ENCODE measurements at places on chromosomes 12 and 14.

DNA sequence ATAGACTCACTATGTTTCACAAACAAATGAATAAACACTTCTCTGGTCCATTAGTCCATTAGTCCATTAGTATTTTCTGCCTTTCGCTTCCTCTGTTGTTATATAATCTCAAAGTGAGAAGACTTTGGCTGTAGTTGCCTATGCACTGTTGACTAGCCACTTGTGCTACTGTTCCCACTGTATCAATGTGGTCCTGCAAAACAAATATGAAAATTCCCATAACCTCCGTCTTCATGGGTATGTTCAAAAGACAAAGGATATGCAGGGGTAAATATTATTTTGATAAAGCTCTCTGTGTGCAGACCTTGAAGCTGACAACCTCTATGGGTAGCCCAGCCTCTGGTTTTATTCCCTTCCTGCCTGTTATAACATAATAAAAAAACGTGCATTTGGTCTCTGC lies 77.8 kb downstream of the DIO2 start:
- no peak for DNase-seq

- DNase-seq = no peak
These were observed 510.6 kb downstream of the RERGL start for GRCh38 chr12:17579205-17580026.

DNA sequence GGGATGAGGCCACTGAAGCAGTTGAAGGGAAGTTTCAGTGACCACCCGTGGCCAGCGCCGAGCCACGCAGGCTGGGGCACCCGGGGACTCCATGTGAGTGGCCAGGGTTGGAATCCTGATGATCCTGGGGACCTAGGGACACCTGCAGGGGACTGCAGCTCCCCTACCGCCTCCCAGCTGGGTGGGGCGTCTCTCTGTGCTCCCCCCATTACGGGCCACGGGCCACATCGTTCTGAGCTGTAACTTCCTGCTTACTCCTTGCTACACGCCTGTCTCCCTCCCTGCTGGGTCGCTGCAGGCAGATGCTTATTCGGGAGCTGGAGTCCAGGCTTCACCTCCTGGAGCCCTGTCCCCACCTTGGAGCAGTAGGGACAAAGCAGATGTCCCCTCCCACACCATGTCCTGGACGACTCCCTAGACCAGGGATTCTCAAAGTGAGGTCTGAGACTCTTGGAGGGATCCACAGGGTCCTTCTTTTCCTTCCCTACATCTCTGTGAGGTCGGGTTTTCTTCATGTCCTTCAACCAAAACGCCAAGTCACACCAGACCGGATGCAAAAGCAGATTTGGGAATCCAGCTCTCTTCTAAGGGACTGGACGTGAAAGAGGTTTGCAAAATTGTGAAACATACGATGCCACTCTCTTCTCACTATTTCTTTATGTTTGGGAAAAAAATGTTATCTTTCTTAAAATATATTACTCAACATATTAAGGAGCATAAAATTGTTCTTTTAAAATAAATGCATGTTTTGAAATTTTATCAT lies 85.9 kb upstream of the NCOR2 start:
- no peak for DNase-seq

GRCh38 chr12:97912943-97913342 lies 450.3 kb downstream of the RMST start:
- DNase-seq = no peak

GRCh38 chr14:102772781-102773570 lies 4.3 kb upstream of the TRAF3 start:
- no peak for DNase-seq

GRCh38 chr14:105495990-105496830 lies 5.2 kb downstream of the TEDC1 start:
- DNase-seq = no peak

GRCh38 chr12:19908830-19909229 lies 459.5 kb upstream of the PDE3A start:
- peak; percentile 1 for DNase-seq

DNA sequence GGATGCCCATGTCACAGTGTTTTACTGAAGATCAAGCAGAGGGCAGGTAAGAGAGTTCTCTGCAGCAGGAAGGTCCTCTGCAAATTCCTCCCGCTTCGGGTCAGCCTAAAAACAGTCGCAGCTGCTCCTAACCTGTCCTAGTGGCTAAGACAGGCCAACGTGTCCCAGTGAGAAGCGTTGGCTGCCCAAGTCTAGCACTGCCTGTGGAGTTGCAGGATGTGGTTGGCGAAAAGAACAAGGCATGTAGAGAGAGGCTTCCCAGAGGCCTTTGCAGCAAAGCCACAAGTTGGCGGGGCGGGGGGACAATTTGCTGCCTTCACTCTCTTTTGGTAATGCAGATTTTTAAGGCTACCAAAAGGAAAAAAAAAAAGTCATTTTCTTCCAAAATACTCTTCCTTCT lies 340.1 kb downstream of the BCL11B start:
- no peak for DNase-seq

DNA sequence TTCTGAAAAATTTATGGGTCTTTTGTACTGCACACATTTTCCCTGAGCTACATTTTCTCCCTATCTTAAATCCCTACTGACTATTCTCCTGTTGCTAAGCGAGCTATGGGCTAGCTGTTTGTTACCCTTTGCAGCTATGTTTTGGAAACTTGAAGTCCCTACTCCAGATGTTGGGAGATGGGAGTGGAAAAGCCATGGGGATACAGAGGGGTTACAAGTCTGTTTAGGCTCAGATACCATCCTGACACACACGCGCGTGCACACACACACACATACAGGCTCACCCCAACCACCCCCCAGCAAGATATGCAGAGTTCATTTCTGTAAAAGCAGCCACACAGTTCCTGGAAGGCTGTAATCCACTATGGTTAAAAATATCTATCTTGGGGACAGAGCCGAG lies 15.8 kb downstream of the ATP5MC2 start:
- no peak for DNase-seq

- DNase-seq = no peak
These were observed 1.1 kb downstream of the EMP1 start for GRCh38 chr12:13197526-13198143.

DNA sequence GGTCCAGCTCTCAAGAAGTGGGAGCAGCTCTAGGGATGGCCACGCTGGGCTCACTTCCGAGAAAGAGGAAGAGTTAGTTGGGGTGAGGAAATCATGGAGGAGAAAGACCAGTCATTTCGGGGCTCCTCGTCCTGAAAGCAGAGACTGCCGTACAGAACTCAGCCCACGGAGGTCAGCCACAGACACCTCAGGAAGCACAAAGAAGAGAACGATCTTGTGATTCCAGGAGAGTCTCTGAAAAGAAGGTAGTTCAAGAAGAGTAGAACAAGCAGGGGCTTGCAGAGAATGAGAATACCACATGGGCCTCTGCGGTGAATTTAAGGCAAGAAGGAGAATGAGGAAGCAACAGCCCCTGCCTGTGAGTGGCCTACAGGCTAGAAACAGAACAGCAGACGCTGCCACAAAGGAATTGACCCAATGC lies 311.9 kb downstream of the CACNA1C start:
- peak; percentile 68 for DNase-seq

DNA sequence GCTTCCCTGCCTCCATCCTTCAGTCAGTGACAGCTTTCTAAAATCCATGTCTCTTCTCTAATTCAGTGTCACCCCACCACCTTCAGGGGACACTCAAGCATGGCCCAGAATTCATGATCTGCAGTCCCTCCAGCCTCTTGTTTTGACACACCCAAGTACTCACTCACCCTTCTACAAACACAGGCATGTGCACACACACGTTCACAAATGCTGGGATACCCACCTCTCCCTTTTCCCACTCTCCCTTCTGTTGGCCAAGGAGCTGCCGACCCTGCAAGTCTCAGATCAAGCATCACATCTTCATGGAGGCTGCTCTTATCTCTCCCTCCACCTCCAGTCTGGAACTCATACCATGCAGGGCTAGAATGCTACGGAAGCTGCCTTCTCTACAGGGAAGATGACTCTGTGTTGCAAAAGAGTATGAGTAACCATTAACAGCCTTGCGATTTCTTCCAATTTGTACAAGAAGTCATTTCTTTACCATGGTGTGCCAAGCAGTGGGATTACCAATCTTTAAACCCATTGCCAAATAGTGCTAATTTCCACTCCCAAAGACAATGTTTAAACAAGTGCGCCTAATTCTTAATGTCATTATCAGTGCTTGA lies 196.1 kb downstream of the BCL11B start:
- no peak for DNase-seq

DNA sequence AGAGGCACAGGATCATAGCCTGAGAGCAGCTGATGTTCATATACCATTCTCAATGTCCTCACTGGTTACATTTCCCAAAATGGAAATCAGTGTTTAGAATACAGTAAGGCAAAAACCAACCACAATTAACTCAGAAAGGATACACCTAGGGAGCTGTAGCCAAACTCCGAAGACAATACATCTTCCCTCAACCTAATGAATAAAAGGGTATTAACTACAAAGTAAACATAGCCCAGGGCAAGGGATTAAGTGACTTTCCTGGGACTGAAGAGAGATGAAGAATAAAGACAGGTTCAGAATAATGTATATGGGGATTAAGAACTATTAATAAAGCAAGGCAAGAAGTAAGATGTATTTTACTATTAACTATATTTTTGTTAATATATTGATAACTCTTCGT lies 79.5 kb downstream of the RPS29 start:
- DNase-seq = no peak

- DNase-seq = no peak
These were observed 26.5 kb downstream of the BCL7A start for GRCh38 chr12:122048151-122048550.

DNA sequence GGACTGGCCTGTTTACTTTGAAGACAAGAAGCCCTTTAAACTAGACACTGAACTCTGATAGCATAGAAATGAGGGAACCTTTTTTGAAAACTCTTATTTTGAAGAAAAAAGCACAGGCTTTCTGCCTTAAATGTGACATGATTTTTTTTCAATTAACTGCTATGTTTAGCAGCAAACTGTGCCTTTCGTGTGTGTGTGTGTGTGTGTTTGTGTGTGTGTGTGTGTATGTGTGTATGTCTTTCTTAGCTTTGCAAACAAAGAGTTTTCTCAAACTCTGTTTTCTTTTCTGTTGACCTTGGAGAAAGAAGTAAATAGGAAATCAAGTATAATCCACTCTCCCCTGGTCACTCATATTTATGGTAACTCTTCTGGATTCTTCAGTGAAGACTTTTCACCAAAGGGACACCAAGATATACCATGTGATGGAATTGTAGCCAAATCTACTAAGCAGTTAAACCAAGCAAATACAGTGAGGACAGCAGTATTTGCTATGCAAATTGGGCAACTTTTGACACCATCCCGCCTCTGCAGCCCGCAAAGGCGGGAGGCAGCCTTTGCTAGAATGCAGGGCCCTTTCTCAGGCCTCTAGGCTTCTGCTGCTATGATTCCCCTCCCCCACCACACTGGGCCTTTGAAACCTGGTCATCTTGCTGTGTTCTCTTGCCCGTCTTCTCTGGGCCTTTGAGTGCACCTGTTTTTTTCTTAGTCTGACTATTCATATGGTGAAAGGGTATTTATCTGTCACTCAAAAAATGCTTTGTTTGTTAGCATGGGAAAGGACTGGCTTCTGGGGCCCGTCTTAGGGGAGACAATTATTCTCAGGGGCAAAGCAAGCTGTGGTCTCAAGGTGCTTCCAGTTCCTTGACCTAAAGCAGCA lies 107.9 kb downstream of the MYRFL start:
- no peak for DNase-seq

- no peak for DNase-seq
These were observed 911 bp downstream of the CALCOCO1 start for GRCh38 chr12:53726341-53726740.

DNA sequence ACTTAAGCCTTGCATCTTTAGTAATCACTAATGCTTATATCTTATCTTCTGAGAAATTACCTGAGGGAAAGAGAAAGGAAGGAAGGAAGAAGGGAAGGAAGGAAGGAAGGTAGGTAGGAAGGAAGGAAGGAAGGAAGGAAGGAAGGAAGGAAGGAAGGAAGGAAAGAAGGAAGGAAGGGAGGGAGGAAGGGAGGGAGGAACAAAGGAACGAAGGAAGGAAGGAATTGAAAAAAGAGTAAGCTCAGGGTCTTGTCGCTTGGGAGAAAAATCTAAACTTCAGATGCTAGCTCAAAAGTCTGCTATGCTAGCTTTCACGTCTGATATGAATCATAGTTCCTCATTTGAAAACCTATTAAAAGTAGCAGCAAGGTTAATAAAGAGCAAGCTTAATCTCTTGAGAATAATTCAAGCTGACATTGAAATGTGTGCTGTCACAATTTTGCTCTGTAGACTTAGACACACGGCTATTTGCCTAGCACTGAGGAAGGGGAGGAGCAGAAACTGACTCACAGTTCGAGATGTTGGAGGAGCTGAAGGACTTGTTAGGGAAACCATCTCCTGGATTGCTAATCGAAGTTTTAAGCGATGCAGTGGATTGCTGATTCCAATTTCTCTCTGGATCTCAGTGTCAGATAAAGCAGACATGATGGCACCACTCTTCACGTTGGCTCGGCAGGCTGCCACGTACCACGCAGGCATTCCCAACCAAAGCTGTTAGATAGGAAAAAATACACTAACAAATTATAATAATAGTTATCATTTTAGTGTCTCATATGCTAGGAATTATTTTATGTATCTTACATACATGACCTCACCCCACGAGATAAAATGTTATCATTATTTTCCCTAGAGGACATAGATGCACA lies 216.7 kb downstream of the ACSS3 start:
- no peak for DNase-seq

DNA sequence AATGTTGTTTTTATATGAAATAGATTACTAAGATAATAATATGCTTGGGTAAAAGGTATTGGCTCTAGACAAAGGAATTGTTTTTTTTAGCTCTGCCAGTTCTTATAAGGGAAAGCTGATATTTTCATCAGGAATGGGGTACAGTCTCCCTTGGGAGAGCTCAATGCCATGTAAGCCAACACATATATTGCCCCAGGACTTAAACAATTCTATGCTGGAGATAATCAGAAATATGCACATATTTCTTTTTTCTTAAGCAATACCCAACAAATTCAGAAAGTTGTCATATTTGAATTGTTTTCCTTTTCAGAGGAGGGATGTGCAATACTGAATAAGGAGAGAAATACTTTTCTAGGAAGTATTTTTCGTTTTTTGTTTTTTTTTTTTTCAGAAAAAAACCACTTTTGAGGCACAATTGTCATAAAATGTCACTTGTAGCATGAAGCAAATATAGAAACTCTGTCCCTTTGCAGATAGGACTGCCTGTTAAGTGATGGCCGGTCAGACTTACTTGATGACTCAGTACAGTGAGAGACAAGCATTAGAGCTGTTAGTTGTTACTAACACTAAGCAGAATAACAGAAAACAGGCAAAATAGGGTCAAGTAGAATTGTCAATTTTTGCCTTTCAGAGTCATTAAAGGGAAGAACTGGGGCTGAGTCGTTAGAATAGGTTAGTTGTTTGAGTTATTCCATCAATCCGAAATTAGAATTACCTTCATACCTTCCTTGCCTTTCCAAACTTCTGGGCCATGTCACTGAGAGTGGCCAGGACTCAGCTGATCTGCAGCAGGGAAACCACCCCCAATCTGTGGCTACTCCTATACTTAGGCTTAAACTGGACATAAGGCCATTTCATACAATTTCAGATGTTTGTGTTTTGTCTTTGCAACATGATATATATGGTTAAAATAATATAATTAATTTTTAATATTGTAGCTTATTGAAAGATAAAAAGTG lies 168.1 kb downstream of the SLC38A4 start:
- DNase-seq = no peak

All from GDM1 (cell line).